Progenitor cell of endocrine pancreas (in vitro differentiated cells): ENCODE measurements at places on chromosomes 5 and 9.

DNA sequence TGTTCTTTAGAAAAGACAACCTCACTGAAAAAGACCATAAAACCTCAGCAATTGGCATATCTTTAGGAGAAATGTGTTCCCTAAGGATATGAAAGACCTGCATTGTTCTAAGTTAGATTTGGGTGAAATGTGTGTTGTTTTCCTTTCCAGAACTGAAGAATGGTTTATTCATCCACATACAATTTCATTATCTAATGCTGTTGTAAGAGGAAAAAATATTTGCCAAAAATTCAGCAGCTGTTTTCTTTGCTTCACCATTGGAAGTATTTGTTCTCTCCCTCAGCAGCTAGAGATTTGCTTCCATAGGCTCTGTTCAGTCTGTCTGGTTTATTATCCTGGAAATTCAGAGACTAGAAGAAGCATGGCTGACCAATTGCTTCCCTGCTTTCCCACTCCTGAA lies 150.9 kb downstream of the ISOC1 start:
- DNase-seq: no peak

DNA sequence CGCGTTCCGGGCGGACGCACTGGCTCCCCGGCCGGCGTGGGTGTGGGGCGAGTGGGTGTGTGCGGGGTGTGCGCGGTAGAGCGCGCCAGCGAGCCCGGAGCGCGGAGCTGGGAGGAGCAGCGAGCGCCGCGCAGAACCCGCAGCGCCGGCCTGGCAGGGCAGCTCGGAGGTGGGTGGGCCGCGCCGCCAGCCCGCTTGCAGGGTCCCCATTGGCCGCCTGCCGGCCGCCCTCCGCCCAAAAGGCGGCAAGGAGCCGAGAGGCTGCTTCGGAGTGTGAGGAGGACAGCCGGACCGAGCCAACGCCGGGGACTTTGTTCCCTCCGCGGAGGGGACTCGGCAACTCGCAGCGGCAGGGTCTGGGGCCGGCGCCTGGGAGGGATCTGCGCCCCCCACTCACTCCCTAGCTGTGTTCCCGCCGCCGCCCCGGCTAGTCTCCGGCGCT lies at the start of gene DAPK1:
Gene DAPK1, plus strand, starts transcription at position 264 of the 442 bp plus-strand sequence. CDS start 1,211 bp downstream, outside the sequence.
- DNase-seq: peak; percentile 73

GRCh38 chr5:31758803-31759425 lies 120.0 kb downstream of the PDZD2 start:
- no peak for DNase-seq

GRCh38 chr5:104815212-104815611 lies 1252.6 kb upstream of the NUDT12 start:
- DNase-seq: no peak

- DNase-seq: no peak
Observed at GRCh38 chr9:98520221-98520960, 188.3 kb downstream of the GABBR2 start.

DNA sequence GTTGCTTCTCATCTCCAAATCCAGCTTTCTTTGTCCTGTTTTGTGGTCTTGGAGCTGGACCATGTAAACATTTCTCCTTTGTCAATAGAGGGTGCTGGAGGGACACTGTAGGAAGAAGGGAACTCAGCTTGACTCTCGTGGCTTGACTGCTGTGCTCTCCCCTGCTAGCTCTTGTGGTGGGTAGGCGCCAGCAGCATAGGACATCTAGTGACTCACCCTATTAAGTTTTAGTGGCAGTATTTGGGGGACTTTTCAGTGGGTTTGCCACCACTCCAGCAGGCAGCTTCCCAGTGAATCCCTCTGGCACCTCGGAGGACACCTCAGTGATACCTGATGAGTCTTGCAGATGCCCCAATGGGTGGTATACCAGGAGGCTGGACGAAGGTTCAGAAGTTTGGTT lies 97.8 kb downstream of the TSSK1B start:
- DNase-seq: no peak

GRCh38 chr9:72509635-72510034 lies 11.8 kb upstream of the TMC1 start:
- no peak for DNase-seq

- no peak for DNase-seq
Observed at GRCh38 chr5:172805018-172805683, 28.9 kb upstream of the ERGIC1 start.

GRCh38 chr5:10981932-10982331 lies 220.9 kb upstream of the DAP start:
- DNase-seq: no peak

GRCh38 chr9:133264235-133264764 lies 10.7 kb downstream of the ABO start:
- no peak for DNase-seq

DNA sequence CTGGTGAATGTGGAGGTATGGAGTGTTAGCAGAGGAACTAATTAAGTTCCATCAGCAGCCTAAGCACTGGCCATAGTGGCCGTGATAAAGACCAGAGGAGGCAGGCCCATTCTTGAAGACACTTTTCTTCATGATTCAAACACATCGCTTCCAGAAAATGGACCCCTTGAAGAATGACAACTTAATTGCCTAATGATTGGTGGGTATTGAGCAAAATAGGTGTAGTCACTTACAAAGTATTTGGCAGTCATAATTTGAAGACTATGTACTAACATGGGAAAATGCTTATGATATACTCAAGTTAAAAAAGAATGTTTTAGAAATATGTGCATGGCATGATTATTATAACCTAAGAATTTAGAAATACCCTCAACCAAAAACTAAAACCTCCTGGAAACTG lies 44.8 kb downstream of the MEGF10 start:
- no peak for DNase-seq

DNA sequence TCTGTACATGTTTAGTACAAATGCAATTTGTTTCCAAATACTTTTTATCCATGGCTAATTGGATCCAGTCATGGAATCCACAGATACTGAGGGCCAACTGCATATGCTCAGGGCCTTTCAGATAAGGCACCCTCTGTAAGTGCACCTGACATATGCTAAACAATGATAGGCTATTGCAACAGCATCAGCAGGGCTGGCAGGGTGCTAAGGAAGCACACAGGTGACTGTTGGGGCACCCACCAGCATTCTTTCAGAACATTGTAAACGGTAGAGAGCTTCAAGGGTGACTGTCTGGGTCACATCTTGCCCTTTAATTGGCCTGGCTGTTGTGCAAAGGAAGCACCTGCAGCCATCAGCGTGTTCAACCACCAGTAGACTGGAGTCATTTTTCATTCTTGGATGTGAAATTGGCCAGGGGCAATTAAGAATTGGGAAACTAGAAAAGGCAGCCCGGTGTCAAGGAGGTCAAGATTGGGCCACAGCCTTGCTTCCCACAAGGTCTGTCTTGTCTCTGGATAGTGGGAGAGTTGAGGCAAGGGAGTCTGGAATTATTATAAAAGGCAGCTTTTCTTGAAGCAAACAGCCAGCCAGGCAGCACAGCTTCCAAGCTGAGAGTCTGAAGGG lies 129.3 kb upstream of the RAI14 start:
- no peak for DNase-seq

GRCh38 chr5:61916621-61917620 lies 389.1 kb upstream of the KIF2A start:
- DNase-seq: no peak

DNA sequence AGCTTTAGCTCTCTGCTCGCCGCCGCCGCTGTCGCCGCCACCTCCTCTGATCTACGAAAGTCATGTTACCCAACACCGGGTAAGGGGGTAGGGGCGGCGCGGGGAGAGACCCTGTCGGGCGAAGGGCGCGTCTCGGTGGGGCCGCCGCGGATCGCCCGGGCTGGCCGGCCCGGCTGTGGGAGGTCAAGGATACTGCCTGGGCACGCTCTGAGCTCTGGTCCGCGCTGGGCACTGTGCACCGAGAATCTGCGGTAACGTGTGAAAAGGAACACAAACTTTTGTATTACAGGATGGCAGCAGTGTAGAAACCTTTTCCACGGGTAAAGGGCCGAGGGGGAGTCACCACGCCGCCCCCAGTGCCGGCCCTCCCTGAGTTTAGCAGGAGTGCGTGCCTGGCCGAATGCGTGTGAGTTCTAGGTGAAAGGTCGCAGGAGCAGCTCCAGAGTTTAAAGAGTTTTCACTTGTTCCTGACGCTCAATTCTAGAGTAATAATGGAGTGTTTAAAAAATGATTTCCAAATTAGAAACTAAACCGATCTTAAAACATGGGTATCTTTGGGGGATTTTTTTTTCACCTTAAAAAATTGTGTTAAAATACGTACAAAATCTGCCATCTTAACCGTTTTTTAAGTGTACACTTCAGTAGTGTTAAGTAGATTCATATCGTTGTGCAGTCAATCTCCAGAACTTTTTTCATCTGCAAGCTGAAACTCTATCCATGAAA lies at the start of gene HSDL2:
Gene HSDL2, plus strand, starts transcription at position 7 of the 723 bp plus-strand sequence. Its CDS starts 56 bp downstream, at position 63.
- no peak for DNase-seq

DNA sequence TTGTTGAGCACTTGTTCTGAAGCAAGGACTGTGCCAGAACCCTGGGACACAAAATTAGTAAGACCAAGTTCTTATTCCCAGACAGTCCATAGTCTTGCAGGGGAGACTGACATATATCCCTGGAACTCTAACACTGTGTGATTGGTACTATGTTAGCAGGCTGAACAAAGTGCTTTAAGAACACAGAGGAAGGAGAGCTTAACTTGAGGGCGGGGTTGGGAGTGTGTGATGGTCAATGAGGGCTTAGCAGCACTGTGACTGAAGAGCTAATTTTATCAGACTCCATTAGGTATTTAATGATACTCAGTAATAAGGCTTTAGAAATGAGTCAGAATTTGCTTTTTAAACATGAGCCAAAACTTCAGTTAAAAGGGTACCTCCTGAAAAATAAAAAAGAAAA lies 14.9 kb upstream of the SPATA24 start:
- DNase-seq: no peak

- no peak for DNase-seq
Observed at GRCh38 chr9:111463048-111463447, 21.1 kb downstream of the ECPAS start.

DNA sequence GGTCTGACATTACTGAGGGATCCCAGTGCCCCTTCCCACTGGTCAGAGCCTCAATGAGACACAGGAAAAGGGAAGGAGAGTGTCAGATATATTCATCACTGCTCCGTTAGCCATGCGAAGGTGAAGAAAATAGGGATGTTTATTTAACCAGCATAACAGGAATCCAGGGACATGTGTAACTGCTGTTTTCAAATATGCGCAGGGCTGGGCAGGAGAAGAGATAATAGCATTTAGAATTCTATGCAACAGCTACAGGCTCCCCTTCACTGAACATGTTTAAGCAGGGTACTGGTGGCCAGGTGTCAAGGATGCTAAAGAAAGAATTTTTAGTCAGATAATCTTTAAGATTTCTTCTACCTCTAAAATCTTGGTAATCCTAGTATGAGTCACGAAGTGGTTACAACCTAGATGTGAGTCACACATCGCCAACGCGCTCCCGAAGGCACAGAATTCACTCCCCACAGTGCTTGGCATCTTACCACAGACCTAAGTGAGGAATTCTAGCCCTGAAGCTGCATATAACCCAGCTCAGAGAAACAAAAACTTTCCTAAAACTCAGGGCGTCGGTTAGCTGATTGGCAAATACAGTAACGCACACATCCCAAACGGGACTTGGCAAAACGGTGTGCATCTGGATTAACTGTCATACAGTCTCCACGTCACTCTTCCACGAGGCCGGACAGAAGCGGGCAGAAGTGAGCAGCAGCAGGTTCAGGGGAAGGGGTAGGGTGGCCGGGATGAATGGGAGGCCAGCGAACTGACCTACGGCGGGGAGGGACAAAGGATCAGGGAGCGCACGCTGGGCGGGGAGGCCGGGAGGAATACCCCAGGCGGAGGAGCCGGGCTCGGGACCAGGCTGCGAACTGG lies 1.1 kb downstream of the CTNNAL1 start:
- DNase-seq: no peak

DNA sequence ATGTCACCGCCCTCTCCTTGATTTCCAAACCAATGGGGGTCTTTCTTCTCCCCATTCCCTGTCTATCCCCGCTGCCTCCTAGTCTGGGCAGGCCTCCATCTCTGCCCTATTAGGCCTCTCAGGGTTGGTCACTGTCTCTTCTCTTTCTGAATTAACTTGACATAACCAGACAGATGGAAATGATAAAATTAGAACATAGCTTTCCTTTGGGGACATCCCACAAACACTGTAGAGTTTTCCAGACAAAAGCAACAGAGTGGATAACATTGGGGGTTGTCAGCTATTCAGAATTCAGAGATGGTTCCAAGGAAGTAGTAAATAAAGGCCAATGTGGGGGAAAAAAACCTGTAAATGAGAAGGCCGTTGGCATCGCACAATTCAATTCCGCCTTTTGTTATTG lies 24.7 kb downstream of the LHX6 start:
- no peak for DNase-seq

DNA sequence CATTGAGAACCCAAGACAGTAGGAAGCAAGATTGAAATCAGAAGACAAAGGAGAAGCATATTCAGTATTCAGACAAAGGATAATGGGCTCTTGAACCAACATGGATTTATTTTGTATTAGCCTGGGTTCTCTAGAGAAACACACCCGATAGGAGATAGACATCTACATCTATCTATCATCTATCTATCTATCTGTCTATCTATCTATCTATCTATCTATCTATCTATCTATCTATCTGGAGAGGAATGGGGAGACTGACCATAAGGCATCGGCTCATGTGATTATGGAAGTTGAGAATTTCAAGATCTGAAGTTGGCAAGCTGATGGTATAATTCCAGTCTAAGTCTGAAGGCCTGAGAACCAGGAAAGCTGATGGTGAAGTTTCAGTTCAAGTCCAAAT lies 13.4 kb downstream of the COX7C start:
- DNase-seq: no peak

DNA sequence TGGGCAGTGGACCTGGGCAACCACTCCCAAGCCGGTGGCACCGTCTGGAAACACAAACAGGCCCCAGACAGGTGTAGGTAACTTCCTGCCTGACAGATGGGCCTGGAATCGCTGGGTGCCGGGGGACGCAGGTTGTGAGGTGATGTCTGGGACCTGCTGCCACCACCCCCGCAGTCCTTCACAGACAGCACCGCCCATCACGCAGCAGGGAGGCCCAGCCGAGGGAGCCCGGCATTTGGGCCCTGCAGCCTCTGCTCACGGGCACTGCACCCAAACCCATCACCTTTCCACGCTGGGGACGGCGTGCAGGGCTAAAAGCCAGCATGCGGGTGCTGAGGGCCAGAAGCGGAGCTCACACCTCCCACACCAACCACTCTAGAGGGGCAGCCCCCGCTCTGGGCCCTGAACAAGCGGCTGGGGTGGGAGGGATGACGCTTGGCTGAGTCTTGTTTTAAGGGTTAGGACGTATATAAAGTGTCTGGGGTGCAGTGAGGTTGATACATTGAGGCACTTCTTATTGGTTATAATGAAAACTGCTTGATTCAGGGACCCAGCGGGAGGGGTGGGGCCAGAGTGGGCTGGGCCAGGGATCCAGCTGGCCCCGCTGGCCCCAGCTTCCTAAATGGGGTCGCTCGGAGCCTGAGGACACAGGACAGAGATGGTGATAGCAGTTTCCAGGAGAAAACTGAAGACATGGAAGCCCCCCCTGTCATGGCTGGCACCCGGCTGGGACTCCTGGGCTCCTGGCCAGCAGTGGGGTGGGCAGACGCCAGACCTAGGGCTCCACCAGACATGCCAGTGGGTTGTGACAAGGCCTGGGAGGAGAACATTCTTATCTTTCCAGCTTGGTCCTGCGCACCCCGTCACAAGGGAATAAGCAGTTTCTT lies 11.3 kb downstream of the MYMK start:
- no peak for DNase-seq

GRCh38 chr9:127694890-127695720 lies 11.7 kb upstream of the CFAP157 start:
- DNase-seq: no peak
